ENCODE measurements at places on chromosomes 5 and 9.

GRCh38 chr5:58838729-58839128 is 255.9 kb downstream of the RAB3C start:
- DNase-seq: no peak

- DNase-seq: no peak
Measured at GRCh38 chr5:116370886-116371285, 203.7 kb downstream of the SEMA6A start.

GRCh38 chr5:114658194-114658593 is 296.3 kb downstream of the KCNN2 start:
- no peak for DNase-seq

- no peak for DNase-seq
Measured at GRCh38 chr9:23603311-23603710, 222.7 kb downstream of the ELAVL2 start.

GRCh38 chr5:1292846-1293415 is 1.9 kb downstream of the TERT start:
- no peak for DNase-seq

DNA sequence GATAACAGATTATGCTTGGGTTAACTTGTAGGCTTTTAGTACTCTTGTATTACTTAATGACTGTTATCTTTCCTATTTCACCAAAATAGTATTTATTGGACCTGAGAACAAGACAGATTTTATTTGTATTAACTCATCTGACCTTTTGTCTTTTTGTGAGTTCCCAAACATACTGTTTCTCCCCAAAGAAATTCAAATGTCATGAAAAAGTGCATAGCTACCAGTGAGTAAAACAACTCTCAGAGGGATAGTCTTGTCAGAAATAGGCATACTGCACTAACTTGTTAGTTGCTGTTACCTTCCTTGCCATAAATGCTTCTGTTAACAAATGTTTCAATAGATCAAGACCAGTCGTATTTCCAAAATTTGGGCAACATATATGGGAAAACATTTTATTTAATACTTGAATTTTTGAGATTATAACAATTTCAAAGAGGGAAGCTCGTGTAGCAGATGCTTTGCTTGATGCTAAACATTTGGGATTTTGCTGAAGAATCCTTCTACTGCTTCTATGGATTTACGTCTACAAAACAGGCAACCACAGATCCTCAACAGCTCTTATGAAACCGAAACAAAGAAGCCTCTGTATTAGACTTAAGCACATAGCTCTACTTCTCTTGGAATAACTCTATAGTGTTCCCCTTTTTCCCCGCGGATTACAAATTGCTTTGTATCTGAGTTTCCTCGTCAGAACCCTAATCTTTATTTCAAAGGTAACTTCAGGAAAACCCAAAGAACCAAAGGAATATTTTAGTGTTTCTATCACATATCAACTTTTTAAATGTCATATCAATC is 248.8 kb downstream of the MCTP1 start:
- DNase-seq: no peak

DNA sequence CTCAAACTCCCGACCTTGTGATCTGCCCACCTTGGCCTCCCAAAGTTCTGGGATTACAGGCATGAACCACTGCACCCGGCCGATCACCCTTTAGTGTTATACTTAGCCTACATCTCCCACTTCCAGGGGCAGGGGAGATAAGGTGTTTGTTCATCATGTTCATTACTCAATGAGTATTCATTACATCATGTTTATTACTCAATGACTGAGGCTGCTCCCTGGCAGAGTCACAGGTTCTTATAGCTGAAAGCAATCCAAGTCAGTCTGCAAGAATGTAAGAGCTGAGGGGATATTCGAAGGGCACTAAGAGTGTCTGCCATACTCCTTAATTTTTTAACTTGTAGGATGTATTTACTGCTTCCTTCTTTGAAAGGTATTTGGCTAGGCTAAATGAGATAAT is 214.2 kb downstream of the SPATA31D1 start:
- no peak for DNase-seq

GRCh38 chr9:126791406-126792230 is 13.2 kb upstream of the ZBTB43 start:
- DNase-seq: peak; percentile 33

DNA sequence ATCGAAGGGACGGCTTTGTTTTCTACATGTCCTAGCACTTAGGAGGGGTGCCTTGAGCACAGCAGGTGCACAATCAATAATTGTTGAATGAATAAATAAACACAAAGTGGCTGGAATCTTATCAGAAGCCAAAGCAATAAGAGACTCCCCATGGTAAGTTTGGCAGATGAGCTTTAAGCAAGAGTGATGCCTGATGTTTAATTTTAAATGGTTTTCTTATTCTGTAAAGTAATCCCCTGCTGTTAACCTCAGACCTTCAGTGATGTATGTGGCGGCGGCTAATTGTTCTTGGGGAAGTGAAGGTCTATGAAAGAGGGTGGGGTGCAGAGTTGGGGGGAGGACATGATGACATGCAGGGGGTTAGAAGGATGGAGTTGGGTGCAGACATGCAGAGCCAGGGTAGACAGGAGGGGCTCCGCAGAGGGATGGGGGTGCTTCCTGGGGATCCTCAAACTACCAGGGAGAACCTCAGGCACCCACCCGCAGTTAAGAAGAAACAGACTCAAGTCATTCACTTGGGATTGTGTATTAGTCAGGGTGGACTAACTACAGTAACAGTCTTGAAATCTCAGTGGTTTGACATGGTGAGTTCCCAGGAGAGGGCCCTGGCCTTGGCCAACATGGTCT is 65.7 kb upstream of the SHB start:
- DNase-seq: no peak

- DNase-seq: no peak
Measured at GRCh38 chr9:84794981-84795637, 125.6 kb downstream of the NTRK2 start.

GRCh38 chr5:37900692-37901091 is 60.9 kb upstream of the GDNF start:
- no peak for DNase-seq

- no peak for DNase-seq
Measured at GRCh38 chr5:133041157-133041784, 10.5 kb upstream of the HSPA4 start.
